ENCODE measurements at places on chromosomes 1 and 21.

DNA sequence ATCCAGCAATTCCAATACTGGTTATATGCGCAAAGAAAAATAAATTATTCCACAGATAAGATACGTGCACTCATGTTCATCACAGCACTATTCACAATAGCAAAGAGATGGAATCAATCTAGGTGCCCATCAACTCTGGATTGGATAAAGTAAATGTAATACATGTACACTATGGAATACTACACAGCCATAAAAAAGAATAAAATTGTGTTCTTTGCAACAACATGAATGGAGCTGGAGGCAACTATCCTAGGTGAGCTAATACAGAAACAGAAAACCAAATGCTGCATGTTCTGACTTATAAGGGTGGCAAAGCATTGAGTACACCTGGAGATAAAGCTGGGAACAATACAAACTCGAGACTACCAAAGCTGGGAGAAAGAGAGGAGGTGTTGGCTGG lies 787.3 kb downstream of the KCNT2 start:
- no peak for DNase-seq

DNA sequence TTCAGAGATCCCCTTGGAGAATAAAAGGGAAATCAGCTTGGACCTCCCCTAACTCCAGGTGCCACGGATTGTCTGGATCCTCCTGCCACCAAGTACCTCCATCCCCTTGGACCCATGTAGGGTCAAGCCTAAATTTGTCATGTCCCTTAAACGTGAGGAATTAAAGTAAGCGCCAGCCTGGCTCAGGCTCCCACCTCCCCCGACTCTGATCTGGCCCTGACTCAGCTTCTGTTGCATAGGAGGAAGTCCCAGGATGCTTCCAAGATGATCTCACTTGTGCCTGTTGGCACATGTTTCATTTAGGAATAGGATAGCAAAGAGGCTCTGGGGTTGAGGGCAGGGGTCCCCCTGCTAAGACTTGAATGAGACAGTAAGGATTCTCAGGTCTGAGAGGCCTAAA lies 231.9 kb upstream of the JUN start:
- DNase-seq, result no peak

- no peak for DNase-seq
These were observed 30.6 kb upstream of the KDM4A start for GRCh38 chr1:43619314-43619790.

DNA sequence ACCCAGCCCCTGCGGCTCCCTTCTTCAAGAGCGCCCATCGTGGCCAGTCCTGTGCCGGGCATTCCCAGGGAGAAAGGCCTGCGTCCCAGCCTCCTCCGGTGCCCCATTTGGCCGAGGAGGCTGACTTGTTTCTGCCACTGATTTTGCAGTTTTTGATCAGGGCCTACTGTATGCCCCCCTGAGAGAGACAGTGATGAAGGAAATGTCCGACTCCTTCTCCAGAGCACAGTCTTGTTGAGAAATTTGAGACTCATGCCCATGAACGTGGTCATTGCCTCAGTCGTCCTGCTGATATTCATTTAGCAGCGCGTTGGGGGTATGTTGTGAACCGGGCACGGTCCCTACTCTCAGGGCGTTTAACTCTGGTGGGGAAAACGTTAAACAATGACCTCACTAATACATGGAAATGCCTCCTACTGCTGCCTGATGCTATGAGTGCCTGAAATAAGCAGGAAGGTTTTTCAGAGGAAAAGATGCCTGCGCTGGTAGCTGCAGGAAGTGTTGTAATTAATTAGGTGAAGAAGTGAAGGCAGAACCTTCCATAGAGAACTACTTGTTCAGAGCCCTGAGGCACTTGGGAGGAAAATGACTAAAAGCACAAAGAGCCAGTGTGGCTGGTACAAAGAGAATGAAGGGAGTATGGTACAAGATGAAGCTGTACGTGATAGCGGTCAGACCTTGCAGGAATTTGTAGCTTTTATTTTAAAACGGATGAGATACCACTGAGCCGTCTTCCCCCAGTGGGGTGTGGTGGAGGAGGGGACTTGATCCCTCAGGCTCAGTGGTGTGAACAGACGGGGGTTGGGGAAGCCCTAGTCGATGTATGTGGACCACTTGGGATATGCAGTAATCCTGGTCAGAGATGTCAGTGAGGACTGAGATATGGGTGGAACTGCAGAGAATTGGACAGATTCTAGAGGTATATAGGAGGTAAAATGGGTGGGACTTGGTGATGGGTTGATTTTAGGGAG lies 730 bp downstream of the ZCCHC17 start:
- DNase-seq, result no peak

DNA sequence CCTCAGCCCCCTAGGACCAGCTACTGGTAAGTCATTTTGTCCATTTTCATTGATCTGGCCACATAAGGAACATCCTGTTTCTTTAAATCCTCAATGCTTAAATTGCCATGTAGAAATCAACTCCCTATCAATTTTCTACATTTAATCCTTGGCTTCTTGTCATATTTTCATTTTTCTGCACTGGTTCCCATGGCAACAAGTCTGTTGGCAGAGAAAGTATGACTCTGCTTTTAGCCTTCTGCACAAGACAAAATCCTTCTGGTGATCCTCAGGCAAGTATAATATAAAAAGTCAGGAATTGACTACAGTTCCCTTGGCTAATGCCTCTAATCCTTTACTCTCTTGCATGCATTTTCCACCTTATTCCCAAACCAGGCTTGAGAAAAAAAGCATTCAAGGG lies 65.0 kb downstream of the LRRC40 start:
- no peak for DNase-seq

DNA sequence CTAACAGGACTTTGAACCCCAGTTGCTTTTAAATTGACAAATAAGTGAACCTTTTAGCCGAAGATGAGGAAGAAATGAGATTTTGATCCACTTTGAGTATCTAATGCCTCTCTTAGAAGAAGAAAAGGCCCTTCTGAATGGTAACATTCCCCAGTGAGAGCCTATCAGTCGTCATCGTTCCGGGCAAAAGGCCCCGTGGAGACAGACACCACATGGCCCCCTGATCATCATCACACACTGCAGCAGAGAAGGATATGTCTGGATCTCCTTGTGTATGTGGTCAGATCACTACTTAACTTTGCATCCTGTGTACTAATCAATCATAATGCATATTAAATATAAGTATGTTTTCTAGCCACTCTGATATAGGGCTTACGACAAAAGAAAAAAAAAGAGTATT lies 87.3 kb upstream of the SMYD2 start:
- DNase-seq, result no peak

- DNase-seq, result no peak
These were observed 22.7 kb downstream of the SYNJ1 start for GRCh38 chr21:32705139-32705538.

DNA sequence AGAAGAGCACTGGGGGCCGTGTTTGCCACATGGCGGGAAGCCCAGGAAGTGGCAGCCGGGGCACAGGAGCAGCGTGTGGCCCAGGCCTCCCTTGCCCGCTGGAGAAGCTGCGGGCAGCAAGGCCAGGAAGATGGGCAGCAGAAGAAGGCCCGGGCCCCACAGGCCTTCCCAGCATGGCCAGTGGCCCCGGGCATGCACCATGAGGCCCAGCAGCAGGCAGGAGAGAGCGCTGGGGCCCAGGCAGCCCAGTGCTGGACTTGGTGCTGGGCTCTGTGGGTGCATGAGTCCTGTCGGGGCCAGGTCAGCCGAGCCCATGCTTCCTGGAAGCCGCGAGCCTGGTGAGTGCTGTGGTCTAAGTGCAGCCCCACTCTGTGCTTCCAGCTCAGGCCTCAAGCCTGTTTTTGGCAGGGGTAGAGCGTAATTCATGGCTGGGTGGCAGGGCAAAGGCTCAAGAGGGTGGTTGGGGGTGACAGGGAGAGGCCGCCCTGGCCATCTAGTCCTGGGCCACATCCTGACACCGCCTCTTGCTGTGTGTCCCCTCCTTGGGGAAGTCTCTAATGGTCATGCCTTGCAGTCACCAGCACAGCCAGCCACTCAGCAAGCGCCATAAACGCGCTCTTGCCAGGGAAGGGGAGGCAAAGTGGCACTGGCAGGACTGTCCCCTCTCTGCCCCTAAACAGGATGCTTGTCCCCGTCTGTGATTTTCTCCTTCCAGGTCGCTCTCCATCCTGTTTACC lies 21.3 kb downstream of the MTHFR start:
- peak; percentile 77 for DNase-seq

DNA sequence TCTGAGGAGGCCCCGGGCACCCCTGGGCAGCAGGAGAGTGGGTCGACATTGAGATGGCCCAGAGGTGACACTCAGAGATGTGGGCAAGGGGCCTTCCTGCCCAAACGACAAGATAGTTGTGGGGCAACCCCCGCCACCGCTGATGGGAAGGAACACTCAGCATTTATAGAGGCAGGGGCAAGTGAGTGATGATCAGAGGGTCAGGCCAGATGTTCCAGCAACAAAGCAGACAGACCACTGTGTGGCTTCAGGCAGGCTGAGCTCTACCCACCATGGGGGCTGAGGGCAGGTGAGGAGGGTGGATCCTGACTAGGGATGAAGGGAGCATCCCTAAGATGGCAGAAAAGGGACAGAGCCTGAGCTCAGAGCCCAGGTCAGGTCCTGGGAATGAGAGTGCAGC lies 362.7 kb downstream of the PTPRU start:
- DNase-seq, result peak; percentile 76

GRCh38 chr1:108962681-108963051 lies 618 bp downstream of the CLCC1 start:
- DNase-seq, result no peak

DNA sequence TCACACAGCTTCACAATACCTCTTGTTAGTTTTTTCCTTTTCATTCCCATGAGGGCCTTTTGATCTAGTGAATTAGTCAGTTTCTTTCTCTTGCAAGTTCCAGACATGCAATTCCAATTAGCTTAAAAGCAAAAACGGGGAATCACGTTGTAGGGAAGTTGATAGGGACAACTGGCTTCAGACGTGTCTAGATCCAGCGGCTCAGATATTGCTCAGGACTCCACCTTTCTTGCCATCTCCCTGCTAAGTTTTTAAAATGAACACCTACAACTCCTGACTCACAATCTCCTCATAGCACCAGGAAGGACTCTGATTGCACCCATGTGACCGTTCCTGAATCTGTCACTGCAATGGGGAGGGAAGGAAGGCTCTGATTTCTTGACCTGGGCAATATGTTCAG lies 63.8 kb upstream of the ARHGAP29 start:
- no peak for DNase-seq

DNA sequence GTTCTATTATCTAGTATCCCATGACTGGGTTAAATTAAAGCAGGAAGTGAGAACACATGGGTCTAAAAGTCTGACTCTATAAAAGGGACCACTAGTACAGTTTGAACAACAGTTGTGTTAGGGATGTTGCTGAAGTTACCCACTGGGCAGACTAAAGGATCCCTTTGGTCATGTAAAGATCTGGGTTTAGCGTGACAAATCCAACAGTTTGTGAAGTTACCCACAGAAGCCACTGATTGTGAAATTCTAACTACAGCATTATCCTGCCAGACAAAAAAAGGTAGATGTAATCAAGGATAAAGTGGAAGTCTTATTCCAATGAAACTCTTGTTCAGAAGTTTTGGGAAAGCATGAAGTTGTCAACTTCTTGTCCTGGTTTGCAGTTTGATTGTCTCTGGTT lies 5.7 kb downstream of the QSOX1 start:
- DNase-seq, result no peak

- DNase-seq, result no peak
These were observed 218.7 kb upstream of the FGGY start for GRCh38 chr1:59078070-59078800.

GRCh38 chr1:34796990-34797389 lies 4.2 kb downstream of the GJA4 start:
- no peak for DNase-seq

GRCh38 chr21:42716074-42716473 lies 62.7 kb downstream of the PDE9A start:
- DNase-seq, result no peak

DNA sequence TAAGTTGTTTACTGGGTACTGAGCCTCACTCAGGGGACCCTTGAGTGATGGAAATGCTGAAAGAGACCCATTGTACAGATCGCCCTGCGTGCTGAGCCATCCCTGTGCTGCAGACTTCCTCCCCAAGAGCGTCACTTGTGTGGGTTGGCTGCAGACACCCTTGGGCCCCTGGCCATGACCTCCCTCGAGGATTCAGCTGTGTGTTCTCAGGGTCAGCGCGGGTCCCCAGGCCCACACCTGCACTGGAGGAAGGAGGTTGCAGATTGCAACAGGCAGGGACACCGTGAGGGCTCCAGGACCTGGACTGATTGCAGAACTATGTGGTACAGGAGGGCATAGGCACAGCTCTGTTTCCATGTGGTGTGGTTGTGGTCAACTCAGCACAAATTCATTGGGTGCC lies 4.4 kb downstream of the SNAP47 start:
- no peak for DNase-seq

DNA sequence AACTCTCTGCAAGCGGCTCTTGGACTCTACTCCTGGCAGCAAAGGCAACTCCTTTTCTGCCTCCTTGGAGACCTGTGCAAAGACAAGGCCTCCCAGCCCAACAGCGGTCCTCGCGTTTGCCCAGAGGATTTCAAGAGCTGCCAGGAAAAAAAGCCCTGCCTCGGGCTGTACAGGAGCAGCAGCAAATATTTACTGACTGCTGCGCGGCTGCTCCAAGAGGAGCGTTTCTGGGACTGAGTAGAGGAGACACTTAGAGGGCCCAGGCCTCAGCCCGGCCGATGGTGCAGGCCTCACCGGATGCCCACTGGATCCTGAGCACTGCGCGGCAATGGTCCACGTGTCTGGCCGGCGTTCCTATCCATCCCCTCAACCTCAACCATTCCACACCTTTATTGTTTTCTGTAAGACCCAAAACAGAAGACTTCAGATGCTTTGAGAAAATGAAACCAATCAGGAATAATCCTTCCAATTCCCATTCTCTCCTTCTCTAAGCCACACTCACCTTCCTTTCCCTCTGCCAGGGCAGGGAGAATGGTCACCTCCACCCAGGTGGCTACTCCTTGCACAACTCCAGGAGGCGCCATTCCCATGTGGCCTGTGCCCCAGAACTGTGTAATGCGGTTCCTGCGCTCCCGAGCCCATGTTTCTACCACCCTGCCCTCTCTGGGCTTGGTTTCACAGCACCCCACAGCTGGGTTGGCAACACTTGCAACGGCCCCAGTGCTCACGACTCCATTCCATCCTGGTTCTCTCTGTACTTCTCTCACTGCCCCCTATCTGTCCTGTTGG lies 215.8 kb downstream of the TRABD2B start:
- DNase-seq, result no peak

- DNase-seq, result no peak
These were observed 22.8 kb upstream of the ZBTB21 start for GRCh38 chr21:42032968-42033367.

GRCh38 chr1:157992031-157992832 lies 1.2 kb upstream of the KIRREL1 start:
- peak; percentile 89 for DNase-seq

DNA sequence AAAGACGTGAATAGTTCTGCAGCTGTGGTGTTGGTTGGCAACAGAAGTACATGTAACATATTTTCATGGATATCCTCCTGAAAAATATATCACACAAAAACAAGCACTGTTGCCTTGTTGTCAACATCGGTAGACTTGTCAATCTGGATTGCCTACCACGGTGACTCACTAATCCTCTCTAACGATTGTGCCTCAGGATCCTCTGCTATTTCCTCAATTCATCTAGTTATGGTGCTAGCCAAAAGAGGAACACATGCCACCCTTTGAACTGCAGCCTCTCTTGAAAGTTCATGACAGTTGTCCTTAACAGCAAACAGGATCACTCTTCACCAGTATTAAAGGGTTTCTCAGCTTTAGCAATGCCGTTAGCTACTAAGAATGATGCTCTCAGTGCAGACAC lies 25.7 kb downstream of the RASAL2 start:
- DNase-seq, result no peak

GRCh38 chr1:221816899-221817298 lies 75.0 kb upstream of the DUSP10 start:
- no peak for DNase-seq

- no peak for DNase-seq
These were observed 54.3 kb upstream of the TARBP1 start for GRCh38 chr1:234533034-234533891.
